Occipital lobe (tissue), 3 donors: ENCODE measurements at places on chromosomes 16 and 17. TPM values are rescaled to one million over a fixed set of nuclear protein-coding genes. Genes with fewer than 3 reads are reported as not detected.

DNA sequence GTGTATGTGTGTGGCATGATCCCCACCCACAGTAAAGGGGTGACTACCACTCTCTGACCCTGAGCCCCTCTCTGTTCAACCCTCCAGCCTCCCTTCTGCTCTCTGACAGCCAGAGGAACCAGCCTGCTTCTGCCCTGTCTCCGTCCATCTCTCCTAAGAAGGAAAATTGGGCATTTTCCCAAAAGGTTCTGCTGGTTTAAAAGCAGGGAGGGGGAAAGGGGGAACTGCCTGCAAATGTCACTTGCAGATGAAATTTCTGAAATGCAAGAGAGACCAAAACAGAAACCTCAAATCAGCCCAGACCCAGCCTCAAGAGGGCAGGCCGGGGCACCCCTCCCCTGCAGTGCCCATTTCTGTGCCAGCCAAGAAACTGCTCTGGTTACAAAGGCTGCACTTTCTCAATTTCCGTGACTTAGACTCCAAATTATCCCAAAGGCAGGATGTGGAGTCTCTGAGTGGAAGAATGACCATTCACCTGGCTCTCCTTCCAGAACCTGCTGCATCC is 197.9 kb downstream of the RBFOX3 start:
- no peak for DNase-seq

Gene CLEC18B
- 1.1 TPM for total RNA-seq

DNA sequence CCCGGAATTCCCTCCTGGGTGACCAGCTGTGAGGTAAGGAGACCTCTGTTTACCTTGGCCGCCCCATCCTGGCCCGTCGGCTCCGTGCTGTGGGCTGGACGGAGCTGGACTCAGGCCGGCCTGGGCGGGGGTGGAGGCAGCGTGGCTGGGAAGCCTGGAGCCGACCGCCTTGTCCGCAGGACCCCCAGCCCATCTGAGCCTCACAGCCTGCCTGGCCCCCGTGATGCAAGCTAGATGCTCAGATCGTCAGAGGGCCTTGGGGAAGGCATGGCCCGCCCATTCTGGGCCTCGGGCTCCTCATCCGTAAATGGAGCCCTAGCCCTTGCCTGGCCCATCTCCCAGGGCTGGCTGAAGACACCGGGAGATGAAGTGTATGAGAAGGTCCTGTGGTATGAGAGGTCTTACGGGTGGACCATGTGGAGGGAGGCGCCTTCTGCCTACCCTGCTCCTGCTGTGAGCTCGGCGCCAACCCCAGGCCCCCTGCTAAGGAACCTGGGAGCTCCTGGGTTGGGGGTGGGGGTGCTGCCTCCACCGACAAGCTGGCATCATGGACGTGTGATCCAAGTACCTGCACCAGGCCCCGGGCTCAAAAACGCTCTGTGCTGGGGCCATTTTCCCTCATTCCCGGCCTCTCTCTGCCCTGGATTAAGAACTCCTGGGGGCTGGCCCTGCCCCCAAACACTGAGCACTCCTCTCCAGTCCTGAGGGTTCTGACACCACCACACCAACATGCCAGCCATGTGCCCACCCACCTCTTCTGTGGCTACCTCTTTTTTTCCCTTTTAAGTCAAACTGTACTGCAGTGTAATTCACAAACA is 5.4 kb upstream of the P2RX1 start:
- no peak for DNase-seq

Gene ZNF207
- total RNA-seq: 117 TPM

Gene KRT32
- total RNA-seq: not detected

DNA sequence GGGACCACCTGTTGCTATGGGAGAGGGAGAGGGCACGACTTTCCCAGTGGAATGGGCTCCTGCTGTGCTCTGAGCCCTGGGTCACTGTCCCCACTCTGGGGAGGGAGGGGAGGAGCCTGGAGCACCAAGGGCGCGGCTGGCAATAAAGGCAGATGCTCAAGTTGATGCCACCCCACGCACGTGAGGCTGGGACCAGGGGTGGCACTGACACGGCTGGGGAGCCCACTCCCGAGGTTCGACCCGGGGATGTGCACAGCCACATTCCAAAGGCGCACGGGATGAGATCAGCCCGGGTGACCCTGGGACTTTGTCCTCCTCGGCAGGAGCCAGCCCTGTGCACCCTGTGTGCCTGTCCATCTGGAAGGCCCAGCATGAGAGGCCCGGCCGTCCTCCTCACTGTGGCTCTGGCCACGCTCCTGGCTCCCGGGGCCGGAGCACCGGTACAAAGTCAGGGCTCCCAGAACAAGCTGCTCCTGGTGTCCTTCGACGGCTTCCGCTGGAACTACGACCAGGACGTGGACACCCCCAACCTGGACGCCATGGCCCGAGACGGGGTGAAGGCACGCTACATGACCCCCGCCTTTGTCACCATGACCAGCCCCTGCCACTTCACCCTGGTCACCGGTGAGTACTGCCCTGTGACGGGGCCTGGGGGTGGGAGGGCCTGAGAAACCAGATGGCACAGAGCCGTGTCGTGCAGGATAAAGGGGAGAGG is at the start of gene ENPP7:
Gene ENPP7 (plus strand): TSS at position 175 of the 715 bp plus-strand sequence. CDS start 197 bp downstream, at position 372.
- DNase-seq: no peak

- no peak for DNase-seq
These were observed 2.1 kb downstream of the CPPED1 start for GRCh38 chr16:12801511-12802042.

DNA sequence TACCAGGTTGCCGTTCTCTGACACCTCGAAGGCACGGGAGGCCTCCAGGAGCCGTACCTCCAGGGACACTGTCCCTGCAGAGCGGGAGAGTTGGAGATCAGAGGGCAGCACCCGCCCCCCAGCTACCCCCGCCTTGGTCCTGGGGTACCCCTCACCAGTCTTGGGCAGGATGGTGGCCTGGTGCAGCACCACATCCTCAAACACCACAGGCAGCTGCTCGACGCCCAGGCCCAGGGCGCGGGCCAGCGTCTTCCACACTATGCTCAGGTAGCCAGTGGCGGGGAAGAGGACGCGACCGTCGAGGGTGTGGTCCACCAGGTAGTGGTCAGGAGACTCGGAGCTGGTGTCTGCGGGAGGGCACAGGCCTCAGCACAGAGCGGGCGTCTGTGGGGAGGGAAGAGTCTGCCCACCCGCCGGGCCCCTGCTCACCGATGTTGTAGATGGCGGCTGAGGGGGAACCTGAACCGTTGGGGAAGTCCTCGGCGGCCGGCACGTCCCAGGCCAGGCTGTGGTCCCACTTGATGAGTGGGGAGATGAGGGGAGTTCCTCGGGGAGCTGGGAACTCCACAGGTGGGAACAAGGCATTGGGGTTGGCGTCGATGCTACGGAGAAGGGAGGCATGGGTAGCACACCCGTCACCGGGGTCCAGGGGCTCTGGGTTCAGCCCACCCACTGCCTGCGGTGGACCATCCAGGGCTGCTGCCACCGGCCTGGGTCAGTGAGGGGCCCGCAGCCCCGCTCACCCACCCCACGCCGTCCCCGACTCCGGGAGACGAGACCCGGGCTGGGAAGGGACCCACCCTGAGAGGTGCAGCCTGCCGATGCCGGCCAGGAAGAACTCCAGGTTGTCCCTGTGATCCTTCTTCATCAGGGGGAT is 9.8 kb downstream of the FASN start:
- DNase-seq: no peak

- no peak for DNase-seq
These were observed 34.2 kb upstream of the ATP2A3 start for GRCh38 chr17:3998436-3998835.

DNA sequence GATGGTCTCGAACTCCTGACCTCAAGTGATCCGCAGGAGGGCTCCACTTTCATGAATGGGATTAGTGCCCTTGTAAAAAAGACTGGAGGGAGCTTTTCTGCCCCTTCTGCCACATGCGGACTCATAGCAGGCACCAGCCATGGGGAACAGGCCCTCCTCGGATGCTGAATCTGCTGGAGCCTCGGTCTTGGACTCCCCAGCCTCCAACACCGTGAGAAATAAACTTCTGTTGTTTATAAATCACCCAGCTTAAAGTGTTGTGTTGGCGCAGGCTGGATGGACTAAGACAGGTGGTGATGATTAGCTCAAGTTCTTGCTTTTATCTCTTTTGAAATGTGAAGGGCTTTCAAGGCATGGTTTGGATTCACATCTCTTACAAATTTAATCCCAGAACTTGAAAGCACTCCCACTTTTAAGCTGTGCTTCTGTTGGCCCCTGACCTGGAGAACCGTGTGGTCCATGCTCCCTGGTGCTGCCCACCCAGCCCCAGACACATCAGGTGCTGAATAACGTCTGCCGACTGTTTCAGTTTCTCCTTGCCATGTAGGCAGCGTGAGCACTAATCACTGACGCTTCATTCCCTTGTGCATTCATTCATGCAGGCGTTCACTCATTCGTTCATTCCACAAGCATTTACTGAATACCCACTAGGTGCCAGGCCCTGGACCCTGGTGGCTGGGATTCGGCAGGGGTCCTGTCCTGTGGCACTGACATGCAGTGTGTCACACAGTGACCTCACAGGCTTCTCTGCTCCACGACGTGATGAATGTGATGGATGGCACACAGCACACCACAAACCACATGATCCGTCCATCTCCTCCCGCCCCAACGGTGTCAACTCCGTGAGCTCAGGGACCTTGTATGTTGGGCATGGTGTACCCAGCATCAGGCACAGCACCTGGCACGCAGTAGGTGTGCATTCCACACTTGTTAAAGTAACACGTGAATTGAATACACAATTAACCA is 8.9 kb downstream of the CIBAR2 start:
- no peak for DNase-seq

- no peak for DNase-seq
These were observed 68.8 kb upstream of the CIBAR2 start for GRCh38 chr16:85180827-85181738.

GRCh38 chr17:17754719-17755686 is 73.7 kb downstream of the RAI1 start:
- no peak for DNase-seq

Gene CACNG1
- total RNA-seq: 0.47 TPM

Gene CHAD
- total RNA-seq: not detected

DNA sequence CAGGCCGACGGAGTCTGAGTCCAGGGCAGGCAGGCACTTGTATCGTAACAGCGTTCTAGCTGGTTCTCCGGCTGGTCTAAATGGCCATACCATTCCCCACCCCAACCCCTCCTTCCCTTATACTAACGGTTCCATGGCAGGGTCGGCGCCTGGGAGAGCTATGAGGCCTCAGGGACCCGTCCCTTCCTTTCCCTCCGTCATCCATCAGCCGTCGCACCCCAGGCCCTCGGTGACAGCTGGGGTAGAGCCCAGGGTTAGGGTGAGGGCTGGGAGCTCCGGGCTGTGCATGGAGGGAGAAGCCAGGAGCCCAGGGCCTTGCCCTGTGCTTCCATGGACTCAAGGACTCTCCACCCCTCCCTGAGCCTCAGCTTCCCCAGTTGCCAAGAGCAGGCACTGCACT is 101.4 kb downstream of the RBFOX3 start:
- DNase-seq: no peak

DNA sequence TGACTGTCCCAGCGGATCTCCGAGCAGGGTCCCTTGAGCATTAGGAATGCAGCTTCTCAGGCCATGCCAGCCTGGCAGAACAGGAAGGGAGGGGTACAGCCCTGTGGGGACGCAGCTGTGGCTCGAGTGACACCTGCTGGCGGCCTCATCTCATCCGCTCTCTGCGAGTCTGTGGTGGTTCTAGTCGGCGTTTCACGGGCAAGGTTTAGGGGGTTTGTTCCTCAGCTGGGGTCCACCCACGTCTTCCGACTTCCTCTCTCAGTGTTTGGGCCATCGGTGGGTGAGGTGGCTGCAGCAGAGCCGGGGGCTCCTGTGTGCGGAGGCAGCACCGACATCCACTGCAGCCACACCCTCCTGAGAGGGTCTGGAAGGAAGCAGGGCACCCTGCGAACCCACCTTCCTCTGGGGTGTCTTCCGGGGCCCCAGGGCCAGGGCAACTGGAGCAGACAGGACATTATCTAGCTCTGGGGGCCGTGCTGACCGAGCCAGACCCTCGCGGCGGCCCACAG is 33.3 kb downstream of the JPH3 start:
- DNase-seq: peak; percentile 35

Gene NHERF1
- total RNA-seq: 7.0 TPM

Gene HID1
- 13.7 TPM for total RNA-seq

GRCh38 chr16:4015275-4016004 is 100.8 kb downstream of the ADCY9 start:
- no peak for DNase-seq

Gene NPIPA3
- total RNA-seq: 0.94 TPM

DNA sequence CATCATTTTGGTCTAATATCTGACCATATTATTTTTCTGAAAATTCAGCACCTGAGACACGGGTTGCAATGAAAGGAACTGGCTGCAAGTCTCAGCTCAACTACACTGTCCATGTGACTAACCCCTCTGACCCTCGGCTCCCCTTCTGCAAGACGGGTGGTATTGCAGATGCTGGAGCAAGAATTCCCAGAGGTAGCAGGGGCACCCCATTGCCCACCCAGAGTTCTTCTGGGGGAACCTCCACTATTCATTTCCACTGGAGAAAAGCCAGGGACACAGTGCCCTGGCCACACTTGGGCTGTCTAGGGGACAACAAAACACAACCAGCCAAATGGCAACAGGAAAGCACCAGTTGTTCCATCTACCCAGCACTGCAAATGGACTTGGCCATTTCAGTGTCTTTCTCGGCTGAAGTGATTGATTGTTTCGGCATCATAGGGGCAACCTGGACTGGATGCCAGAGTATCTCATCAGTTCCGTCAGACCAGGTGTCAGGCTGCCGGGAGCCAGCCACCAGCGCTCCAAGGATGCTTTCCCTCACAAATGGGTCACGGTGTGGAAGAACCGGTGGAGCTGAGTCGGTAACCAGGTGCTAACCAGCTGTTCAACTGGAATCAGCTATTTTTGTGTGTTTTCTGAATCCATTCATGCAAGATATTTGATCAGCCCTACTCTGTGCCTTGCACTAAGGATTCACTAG is 58.1 kb downstream of the C16orf78 start:
- no peak for DNase-seq

- DNase-seq: no peak
These were observed 364.4 kb downstream of the SEC14L1 start for GRCh38 chr17:77505181-77505639.
